ENCODE measurements at places on chromosomes 5 and 9.
A peak's percentile ranks its signal among the peaks of the same experiment; 100 is the strongest.

- DNase-seq, result peak; percentile 62
Observed at GRCh38 chr5:126355940-126356339, 67.3 kb upstream of the GRAMD2B start.

GRCh38 chr5:108654051-108654450, 93.6 kb upstream of the FER start:
- DNase-seq, result no peak

GRCh38 chr9:98215271-98215670, 22.8 kb upstream of the CORO2A start:
- no peak for DNase-seq

GRCh38 chr5:72550595-72550994, 43.4 kb upstream of the ZNF366 start:
- no peak for DNase-seq

DNA sequence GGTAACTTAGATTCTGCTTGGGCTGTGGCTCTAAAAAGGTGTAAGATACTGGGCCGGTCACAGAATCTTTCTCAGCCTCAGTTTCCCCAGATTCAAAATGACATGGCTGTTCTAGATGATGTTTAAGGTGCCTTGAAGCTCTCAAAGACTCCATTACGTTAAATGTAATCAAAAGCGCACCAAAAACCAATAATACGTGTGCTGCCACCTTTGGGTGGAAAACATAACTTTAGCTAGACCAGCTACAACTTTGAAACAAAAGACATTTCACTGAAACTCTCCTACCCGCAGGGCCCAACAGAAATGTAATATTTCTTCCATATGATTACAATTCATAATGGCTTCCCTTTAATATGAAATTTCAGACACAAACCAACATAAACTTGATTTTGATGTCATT, 35.0 kb upstream of the PCSK5 start:
- DNase-seq, result peak; percentile 14

DNA sequence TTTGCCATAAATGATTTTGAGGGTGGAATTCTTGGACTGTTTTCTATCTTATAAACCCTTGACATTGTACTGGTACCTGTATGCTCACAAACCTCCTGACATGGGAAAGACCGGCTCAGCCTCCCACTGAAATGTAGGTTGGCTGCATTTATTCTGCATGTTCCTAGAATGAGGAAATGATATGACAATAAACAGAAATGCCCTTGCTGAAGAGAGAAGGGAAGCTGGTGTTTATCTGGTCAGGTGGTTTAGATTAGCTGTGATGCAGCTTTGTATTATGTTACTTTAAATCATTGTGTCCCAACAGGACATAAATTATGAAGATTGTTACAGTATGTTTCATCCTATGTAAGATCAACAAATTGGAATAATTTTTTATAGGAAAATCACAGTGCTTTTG, 23.1 kb upstream of the CATSPER3 start:
- DNase-seq, result no peak

- DNase-seq, result no peak
Observed at GRCh38 chr9:133813749-133814585, 75.8 kb upstream of the SARDH start.

GRCh38 chr5:172178991-172179989, 8.7 kb downstream of the STK10 start:
- DNase-seq, result peak; percentile 85

GRCh38 chr5:99621772-99622681, 693.2 kb upstream of the CHD1 start:
- DNase-seq, result no peak

DNA sequence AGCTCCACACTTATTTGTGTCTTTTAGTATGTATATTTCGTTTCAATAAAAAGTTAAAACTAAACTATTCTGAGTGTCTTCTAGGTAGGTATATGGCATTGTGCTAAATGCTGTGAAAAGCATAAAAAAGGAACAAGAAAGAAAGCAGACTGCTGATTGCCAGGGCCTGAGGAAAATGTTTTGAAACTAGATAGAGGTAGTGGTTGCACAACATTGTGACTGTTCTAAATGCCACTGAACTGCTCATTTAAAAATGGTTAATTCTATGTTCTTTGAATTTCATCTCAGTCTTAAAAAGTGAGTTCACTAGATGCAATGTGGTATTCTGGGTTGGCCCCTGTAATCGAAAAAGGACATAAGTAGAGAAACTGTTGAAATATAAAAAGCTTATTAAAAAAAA, 2.6 kb upstream of the ALAD start:
- no peak for DNase-seq

DNA sequence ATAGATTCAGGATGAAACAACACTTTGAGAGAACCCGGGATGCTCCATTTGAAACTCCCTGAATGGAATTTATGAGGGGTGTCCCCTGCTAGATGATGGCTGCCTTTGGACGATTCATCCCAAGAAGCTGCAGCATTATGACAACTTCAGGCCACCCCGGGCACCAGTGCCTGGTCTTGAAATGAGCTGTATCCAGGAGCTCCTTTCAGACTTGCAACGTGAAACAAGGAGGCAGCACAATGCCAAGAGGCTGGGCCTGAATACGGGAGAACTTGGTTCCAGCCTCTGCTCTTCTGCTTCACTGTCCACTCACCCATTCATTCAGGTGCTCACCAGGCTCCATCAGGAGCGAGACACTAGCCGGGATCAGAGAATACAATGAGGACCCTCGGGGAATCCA, 78.3 kb downstream of the STK10 start:
- DNase-seq, result no peak

GRCh38 chr9:99024959-99025358, 80.0 kb upstream of the TGFBR1 start:
- DNase-seq, result no peak

- DNase-seq, result no peak
Observed at GRCh38 chr5:79510638-79511037, 3.3 kb downstream of the HOMER1 start.

DNA sequence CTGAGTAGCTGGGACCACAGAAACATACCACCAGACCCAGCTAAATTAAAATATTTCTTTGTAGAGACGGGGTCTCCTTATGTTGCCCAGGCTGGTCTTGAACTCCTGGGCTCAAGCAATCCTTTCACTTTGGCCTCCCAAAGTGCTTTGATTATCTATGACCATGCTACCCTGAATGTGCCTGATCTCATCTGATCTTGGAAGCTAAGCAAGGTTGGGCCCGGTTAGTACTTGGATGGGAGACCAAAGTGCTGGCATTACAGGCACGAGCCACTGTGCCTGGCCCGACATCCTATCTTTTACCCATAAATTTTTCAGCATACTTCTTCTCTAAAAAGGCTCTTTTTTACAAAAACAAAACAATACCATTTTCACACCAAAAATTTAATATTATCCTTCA, 137.0 kb upstream of the LRRTM2 start:
- no peak for DNase-seq

DNA sequence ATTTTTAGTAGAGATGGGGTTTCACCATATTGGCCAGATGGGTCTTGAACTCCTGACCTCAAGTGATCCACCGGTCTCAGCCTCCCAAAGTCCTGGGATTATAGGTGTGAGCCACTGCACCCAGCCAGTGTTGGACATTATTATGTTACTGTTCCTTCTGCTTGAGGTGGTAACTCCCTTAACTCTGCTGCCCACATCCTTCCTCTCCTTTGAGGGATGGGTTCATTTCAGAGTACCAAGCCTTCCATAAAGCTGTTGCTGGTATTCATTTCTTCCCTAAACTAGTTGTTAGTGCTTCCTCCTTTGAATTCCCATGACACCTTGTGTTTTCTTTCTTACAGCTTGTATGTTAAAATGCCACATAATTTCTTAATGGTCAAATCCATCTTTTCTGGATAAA, 54.0 kb downstream of the CTNNA1 start:
- DNase-seq, result peak; percentile 4

- DNase-seq, result no peak
Observed at GRCh38 chr5:144313147-144313726, 142.6 kb downstream of the KCTD16 start.

DNA sequence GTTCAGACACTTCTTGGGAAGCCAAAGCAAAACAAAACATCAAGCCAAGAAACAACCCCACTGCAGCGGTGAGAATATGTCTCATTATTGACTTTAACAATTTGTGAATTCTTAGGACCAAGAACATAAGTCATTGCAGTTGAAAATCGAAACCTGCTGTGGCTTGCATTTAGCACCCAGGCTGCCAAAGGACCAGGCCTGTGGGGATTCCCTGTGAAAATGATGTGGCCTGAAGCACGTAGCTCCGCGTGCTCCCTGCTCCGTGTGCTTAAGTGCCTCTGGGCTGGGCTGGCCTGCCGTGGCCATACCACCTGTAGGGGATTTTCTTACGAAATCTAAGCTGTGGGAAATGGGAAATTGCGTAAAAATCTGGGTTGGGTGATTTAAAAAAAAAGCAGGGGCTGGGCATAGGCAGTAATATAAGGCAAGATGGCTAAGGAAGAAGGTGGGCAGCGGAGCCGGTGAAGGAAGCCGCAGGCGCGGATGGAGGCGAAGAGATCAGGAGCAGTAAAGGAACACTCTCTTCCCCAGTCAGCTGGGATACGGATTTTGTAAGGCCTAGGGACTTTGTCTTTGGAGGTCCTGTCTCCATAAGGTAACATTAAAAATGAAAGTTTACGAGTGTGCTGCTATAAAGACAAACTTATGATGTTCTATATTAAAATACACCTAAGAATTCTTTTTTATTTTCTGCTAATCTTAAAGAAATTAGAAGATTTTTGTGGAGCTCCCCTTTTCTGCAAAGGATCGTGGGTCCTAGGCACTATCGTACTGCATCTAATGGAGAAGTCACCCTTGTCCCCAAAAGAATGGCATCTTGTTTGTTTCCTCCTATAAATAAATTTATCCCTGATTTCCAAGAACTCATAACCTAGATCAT, 189.6 kb upstream of the SEMA6A start:
- DNase-seq, result peak; percentile 95

DNA sequence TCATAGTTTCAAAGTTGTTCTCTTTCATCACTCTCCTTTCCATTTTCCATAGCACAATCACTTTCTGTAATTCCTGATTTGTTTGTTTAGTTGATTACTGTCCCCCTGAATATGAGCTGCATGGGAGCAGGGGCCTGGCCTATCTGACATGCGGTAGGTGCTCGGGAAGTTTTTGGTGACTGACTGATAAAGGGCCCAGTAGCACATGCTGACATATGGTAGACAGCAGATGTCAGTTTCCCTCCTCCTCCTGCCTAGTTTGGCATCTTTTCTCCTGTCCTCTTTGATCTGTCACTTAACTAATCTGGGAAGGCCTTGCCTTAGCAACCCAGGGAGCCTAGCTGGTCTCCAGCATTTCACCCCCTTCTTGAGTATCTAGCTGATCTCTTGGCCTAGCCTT, 14.4 kb downstream of the GALNT12 start:
- no peak for DNase-seq

DNA sequence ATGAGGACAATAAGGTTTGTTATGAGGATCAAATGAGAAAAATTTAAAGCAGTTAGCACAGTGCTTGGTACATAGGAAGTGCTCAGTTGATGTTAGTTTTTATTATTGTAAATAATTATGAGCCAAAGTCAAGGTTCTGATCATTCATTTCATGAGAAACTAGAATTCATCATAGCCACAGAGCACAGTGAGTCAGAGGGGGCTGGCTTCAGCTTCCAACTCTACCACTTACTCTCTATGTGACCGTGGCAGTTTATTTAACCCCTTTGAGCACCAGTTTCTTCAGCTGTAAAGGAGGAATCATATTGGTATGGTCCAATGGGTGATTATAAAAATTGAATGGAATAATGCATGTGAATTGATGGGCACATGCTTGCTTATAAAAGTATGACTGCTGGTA, 39.4 kb downstream of the KLHL3 start:
- DNase-seq, result no peak

DNA sequence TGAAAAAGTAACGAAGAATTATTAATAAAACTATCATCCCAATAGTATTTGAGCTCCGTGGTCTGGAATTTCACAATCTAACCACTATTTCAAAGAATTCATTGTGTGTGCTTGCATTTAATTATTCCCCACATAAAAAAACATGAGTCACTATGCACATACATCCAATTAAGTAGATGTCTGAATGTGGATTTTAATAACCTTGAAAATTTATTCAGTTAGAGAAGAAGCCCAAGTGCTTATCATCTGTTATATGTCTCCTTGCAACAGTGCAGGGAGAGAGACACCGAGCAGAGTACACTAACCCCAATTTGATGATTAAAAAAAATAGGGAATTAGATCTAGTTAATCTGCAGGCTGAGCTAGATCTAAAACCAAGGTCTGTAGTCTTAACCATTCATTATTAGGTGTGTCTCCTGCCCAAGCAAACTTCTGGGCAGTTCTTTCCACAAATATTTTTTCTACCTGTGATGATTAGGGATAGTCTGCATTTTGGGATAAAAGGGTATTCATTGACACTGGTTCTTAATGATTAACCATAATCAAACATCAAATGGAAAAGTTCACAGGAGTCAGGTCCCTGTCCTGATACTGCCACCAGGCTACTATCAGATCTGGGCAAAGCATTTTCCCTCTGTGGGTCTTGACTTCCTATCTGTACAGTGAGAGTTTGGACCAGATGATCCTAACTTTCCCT, 164.2 kb downstream of the GRIA1 start:
- no peak for DNase-seq

GRCh38 chr9:8384091-8384490, 584.5 kb upstream of the DMAC1 start:
- DNase-seq, result no peak

- DNase-seq, result no peak
Observed at GRCh38 chr9:89642789-89643188, 38.0 kb downstream of the GADD45G start.

DNA sequence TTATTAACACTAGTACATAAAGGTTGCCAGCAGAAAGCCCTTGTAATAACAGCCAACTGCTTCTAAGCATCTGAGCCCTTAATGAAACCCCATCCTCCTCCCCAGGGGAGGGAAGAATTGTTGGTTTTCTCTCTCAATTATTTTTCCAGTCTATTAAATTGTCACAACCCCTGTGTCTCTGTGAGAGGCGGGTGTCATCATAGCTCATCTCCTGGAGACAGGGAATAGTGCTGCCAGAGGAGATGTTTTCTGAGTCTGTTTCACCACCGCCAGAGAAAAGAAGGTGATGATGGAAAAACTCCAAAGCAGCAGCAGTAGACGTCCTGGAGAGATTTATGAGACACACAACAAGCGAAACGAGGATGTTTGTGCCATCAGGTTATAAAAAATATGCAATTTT, 271.1 kb upstream of the NMUR2 start:
- no peak for DNase-seq

GRCh38 chr9:105050296-105050695, 122.3 kb upstream of the ABCA1 start:
- no peak for DNase-seq

DNA sequence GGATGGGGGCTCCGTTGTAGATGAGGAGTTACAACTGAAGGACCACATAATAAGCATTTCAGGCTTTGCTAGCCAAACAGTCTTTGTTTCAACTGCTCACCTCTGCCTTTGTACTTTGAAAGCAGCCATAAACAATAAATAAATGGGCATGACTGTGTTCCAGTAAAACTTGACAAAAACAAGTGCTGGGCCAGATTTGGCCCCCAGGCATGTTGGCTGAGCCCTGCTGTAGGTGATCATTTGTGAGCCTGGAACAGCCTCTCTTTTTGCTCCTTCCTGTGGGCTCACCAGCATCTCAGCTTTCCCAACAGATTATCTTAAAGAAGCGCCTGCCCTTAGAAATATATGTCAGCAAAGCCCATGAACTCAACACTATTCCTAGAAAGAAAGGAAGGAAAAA, 149.4 kb downstream of the GOLPH3 start:
- no peak for DNase-seq
